T-cell (primary cell): ENCODE measurements at places on chromosomes 3 and 15.

- DNase-seq = no peak
Measured at GRCh38 chr3:112019716-112020115, 14.8 kb upstream of the TMPRSS7 start.

GRCh38 chr3:32755761-32756160, 62.0 kb upstream of the TRIM71 start:
- no peak for DNase-seq

- DNase-seq = no peak
Measured at GRCh38 chr3:52193065-52193464, 4.9 kb upstream of the ALAS1 start.

DNA sequence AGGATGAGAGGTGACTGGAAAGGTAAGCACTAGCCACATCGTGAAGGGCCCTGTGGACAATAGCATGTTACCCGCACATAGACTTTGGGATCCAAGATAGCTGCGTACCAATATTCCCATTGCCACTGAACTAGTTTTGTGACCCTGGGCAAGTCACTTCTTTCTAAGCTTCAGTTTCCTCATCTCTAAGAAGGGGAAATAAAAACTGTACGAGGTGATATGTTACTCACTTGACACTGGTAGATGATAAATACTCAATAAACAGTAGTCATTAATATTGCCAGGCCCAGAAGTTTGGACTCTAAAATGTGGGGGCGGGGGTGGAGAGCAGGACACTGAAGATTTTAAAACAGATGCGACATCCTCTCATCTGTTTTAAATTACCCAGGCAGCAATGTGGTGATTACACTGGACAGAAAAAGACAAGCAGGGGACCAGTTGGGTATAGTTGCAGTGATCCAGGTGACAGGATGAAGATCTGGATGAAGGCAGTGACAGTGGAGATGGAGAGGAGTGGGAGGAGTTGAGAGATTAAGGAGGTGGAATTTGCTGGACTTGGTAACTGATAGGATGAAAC, 2.5 kb downstream of the ATG7 start:
- DNase-seq = no peak

GRCh38 chr3:107496855-107497254, 25.9 kb upstream of the BBX start:
- DNase-seq = no peak

- no peak for DNase-seq
Measured at GRCh38 chr3:139113993-139114375, 69.3 kb upstream of the PRR23C start.

DNA sequence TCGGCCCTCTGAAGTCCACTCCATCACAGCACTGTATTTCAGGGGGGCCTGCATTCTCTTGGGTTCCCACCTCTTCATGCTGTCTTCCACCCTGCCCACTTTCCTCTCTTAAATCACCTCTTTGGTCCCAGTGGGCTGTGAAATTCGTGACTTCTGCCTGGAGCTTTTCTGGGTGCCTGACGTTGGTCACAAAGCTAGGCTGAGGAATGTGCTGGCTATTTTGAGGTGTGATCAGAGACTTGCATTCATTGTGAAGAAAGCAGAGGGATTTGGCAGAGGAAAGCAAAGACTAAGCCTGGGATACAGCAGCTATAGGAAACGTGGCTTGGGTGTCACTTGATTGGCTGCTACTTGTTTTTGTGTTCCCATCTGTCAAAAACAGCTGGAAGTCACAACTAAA, 202.5 kb downstream of the SATB1 start:
- no peak for DNase-seq

DNA sequence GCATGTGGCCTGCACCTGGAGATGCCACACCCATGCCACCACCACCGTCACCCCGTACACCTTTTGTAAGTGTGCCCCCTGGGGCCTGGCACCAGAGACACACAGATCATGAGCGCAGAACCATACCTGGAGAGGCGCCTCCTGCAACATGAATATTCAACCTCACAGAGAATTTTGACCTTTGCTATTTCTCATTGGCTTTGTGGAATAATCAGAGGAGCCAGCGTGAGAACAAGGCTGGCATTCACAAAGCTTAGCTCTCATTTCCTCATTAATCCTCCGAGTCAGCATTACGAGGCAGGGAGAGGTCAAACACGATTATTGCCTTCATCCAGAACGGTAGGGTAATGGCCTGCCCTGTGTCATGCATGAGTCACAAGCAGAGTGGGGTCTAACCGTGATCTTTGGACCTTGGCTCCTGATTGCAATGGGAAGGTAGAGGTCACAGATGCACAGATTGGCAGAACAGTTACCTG, 73.0 kb upstream of the POMGNT2 start:
- no peak for DNase-seq

GRCh38 chr15:47516972-47517371, 200.3 kb upstream of the SEMA6D start:
- no peak for DNase-seq

- no peak for DNase-seq
Measured at GRCh38 chr3:20682573-20682972, 496.6 kb upstream of the SGO1 start.
